Stimulated activated effector memory CD8-positive, alpha-beta T cell treated with anti-CD3 and anti-CD28 coated beads, Interleukin-12 subunit alpha, Interleukin-12 subunit beta, amount 100 ng/mL, for 72 hours (primary cell): ENCODE measurements at places on chromosomes 1 and 21.

GRCh38 chr1:218817071-218817470, 356.6 kb upstream of the LYPLAL1 start:
- DNase-seq, result no peak

DNA sequence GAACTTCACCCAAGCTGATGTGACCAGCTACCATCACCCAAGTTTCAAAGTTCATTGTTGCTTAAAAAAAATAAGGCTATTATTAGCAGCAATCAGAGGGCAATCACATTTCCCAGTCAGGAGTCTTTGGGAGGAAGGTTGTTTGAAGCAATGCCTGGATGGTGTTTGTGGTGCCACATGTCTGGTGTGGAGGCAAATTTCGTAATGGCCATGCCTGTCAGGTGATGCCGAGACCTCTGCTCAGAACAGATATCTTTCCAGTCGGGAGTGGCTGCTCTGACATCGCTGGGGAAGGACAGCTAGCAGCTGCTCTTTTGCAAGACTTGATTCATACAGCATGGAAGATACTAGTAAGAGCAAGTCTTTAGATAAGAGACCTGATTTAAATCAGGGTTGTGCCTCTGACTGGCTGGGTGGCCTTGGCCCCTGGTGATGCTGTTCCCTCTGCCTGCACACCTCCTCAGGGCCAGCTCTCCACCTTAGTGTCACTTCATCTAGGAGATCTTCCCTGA, 187.8 kb upstream of the JUN start:
- no peak for DNase-seq

DNA sequence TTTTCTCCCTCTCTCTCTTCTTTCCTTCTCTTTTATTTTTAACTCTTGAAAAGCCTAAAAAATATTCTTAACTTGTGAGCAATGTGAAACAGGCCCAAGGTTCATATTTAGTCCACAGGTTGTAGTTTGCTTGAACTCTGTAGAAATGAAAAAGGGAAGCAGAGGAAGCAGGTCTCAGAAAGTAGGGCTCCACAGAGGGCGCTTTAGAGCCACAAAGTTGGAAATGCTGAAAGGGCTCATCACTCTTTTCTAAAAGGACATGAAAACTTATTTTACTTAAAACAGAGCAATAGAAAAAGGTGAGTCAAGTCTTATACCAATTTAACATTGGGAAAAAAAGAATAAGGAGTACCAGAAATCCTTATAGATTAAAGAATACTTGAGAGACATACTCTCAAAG, 247.0 kb downstream of the USP25 start:
- DNase-seq, result no peak

DNA sequence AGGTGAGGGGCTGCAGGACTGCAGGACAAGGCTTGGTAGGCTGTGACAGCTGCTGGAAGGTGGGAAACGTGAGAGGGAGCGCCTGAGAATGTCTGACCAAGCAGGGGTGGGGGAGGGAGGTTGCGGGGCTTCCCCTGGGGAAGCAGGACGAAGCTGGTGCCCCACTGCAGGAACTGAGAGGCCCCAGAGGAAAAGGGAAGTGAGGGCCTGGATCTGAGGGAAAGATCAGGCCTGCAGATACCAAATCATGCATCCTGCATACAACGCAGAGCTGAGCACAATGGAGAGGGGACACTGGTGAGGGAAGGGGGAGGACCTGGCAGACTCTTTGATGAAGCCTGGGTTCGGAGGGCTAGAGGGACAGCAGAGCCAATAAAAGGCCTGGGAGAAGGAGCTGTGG, 65.7 kb upstream of the BACE2 start:
- no peak for DNase-seq

GRCh38 chr1:214636436-214636835, 33.4 kb downstream of the CENPF start:
- no peak for DNase-seq

GRCh38 chr21:44454747-44455523, at the start of gene LRRC3:
TSS of gene LRRC3 (plus strand) at chr21:44455510. CDS start at chr21:44456645, 1,135 bp downstream.
- DNase-seq, result peak; percentile 76

DNA sequence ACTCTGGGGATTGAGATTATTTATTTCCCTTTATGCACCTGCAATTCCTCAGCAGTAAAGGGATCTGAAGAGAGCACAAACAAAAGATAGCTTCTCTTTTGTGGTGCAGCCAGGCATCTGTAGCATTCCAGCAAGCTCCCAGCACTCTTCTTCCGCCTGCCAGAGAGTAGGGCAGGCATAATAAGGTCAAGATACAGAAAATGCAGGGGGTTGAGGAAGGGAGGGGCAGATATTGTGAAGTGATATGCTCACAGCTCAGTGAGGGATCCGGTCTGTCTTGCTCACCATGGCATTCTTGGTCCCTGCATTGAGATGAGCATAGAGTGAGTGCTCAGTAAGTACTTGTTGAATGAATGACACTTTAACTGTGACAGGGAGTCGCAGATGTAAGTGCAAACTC, 23.9 kb downstream of the FASLG start:
- no peak for DNase-seq

GRCh38 chr1:208534599-208534897, 290.4 kb upstream of the PLXNA2 start:
- no peak for DNase-seq

DNA sequence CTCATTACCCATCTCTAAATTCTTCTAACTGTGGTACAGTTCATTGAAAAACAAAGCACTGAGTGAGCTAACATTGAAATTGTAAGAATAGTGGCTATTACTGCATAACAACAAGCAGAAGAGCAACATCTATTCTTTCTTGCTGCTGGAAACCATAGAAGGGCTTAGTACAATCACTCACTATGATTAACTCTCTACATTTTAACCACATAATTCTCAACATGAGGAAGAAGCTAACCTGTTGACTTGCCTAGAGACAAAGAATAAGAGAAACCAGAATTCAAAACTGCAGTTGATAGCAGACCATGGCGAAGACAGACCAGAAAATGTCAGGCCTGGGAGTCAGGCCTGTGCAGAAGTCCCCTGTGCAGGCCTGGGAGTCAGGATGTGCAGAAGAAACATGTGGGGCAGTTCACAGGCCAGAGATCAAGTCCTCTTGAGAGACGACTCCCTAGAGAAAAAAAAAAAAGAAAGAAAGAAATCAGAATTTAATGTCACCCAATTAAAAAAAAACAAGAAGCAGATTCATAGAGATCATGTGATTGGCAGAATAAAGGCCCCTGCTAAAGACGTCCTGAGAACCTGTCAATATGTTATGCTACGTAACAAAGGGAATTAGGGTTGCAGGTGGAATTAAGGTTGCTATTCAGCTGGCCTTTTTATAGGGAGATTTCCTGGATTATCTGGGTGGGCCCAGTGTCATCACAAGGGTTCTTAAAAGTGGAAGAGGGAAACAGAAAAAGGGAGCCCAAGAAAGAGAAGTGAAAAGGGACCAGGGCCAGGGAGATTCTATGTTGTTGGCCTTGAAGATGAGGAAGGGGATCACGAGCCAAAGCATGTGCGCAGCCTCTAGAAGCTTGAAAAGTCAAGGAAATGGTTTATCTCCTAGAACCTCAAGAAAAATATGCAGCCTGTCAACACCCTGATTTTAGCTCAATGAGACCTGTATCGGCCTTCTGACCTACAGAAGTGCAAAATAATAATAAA, 94.9 kb downstream of the MRPL39 start:
- no peak for DNase-seq

- no peak for DNase-seq
Measured at GRCh38 chr1:179881642-179882252, 338 bp upstream of the TOR1AIP1 start.

DNA sequence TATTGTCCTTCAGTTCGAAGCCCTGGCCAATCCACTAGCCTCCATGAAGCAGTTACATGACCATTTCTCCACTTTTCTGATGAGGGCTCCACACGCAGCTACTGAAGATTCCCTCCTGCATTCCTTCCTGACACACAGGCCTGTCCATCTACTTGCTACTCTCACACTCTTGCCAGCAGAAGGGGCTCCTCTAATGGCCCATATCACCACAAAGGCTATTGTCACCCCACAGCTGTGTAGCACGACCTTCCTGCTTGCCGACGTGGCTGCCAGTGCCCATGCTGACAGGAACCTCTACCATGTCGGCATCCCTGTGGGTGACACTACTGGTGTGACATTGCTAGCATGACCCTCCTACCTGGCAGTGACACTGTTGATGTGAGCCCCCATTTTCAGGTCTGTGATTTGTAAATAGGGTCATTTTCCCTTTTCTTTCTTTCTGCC, 1528.6 kb upstream of the TPTE start:
- no peak for DNase-seq

DNA sequence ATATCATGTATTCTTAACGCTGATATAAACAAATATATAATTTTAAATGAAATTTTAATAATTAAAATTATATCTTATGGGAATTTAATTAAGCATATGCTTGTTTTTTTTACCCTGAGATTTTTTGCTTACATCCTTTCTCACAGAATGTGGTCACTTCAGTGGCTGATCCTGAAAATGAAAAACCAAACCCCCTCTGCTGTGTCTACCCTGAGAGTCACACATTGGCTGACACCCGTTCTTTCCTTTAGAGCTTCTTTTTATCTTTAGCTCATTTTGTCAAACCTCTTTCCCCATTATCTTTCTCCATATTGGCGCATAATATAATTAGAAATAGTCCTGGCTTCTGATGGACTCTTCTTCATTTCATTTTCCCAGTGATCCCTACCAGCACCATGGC, 10.8 kb upstream of the CACYBP start:
- DNase-seq, result no peak

GRCh38 chr1:187870552-187870951, 1041.8 kb downstream of the PLA2G4A start:
- DNase-seq, result no peak

GRCh38 chr1:228063251-228064191, 19.0 kb upstream of the ARF1 start:
- no peak for DNase-seq

- DNase-seq, result no peak
Measured at GRCh38 chr1:176177764-176178163, 29.3 kb downstream of the COP1 start.

DNA sequence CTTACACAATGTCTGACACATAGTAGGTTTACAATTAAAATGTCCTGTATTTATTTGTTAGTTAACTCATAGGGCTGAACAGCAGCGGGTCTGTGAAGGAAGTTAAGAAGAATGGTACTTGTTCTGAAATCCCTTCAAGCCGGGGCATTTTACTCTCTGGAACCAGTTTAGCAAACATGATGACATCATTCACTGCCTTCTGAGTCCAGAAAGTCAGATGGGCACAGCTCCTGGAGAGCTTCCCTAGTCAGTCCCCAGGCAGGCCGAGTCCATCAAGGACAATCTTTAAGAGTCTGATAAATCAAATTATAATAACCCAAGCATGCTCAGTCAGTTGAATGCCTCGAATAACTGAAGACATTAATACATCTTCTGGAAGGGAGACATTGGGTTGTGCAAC, 125.4 kb upstream of the DAB1 start:
- DNase-seq, result no peak
